Tibial nerve (tissue), 4 donors: ENCODE measurements at places on chromosomes 6 and 20.

DNA sequence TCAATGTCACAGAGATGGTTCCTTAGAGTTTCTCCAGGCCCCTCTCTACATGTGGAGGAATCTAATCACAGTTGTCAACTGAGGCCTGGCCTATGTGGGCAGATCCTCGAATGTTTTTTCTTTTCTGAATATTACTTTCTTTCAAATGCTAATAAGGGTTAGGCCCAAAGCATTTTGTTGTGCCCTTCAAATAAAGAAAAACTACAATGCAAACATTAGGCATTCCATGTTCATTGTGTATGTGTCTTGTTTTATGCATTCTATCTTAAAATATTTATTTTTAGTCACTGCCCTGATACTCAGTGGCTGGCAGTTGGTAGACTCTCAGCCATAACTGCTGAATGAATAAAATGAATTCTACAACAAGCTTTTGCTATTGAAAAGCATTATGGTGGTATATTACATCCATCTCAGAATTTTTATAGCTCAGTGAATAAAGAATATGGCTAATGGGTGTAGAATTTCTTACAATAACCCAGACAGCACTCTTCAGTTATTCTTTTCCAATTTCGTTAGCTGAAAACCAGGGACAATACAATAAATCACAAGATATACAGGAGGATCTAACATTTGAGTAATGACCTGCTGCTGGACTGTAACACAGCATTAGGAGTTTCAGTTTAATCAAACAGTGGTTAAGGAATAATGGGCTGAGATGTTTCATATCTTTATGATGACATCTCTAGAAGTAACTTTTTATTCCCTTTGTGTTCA lies 28.3 kb downstream of the RGS17 start:
- DNase-seq, result no peak

DNA sequence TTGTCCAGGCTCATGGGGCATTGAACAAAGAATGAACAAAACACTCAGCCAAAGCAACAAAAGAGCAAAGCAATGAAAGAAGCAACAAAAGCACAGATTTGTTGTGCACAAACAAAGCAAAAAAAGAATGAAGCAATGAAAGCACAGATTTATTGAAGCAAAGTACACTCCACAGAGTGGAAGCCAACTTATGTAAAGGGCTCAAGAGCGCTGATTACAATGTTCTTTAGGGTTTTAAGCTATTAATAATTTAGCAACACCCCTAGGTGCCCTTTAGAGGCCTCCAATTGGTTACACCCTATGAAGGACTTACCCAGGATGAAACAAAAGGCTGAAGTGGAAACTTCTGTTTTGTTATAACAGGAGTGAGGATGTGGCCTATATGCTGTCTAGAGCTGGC lies 179.2 kb upstream of the PROKR2 start:
- no peak for DNase-seq

- DNase-seq, result no peak
Observed at GRCh38 chr6:64155063-64155462, 519.5 kb downstream of the PHF3 start.

DNA sequence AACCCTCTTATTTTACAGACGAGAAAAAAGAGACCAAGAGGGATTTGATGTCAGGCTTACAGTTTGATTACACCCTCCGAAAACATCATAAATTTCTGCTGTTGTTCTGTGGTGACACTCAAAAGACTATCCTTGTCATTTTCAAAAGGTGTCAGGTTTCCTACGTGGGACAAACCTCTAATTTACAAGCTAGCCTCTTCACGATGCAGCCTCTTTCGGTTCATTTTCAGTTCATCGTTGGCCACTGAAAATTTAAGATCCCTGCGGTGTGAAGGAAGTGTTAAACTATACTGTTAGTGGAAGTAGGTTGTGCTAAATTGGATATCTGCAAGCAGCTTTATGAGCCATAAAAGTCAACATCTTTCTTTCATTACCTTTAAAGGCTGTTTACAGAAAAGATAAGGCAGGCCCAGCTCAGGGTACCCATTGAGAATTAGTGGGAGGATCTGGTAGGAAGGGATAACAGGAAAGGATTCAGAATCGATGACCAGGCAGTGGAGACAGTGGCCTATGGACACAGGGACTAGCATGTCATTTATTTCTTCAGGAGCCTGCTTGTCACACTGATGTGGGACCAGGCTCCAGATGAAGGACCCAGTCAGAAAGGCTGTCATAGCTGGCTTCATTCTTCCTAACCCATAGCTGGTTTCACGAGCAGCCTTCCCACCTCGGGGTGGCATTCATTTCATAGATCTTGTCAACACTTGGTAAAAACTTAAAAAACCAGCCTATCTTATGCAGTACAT lies 329.1 kb upstream of the SOX4 start:
- DNase-seq, result no peak

DNA sequence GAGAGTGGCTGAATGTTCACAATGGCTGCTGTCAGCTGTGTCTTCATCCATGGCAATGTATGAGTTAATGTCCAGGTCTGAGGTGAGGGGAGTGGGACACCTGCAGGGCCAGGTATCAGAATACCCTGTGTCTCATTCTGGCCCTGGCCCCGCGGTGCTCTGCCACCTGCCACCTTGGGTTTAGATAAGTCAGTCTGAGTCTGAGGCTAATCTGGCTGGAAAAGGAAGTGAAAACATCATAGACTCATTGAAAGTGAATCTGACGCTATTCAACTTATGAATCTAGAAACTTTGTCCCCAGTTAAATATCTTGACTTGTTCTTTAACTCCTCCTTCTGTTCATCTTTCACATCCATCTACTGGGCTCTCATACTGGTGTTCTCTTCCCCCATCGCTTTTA lies 267.1 kb upstream of the JAG1 start:
- DNase-seq, result no peak

DNA sequence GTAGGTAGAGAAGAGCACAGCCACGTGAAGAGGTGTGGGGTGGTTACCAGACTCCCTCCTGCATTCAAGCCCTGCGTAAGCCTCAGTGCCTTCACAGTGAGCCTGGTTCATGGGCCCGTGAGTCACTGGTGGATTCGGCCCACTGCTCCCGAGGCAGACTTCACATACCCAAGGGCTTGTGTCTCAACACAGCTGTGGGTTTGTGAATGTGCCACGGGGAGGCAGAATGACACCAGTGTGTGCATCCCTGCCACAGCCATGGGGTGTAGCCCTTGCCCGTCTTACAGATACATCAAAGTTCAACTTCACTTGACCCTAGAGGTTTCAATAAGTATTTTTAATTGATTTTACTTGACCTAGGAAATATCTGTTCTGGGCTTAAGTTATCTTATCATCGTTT lies 108.5 kb downstream of the MAP3K4 start:
- no peak for DNase-seq

DNA sequence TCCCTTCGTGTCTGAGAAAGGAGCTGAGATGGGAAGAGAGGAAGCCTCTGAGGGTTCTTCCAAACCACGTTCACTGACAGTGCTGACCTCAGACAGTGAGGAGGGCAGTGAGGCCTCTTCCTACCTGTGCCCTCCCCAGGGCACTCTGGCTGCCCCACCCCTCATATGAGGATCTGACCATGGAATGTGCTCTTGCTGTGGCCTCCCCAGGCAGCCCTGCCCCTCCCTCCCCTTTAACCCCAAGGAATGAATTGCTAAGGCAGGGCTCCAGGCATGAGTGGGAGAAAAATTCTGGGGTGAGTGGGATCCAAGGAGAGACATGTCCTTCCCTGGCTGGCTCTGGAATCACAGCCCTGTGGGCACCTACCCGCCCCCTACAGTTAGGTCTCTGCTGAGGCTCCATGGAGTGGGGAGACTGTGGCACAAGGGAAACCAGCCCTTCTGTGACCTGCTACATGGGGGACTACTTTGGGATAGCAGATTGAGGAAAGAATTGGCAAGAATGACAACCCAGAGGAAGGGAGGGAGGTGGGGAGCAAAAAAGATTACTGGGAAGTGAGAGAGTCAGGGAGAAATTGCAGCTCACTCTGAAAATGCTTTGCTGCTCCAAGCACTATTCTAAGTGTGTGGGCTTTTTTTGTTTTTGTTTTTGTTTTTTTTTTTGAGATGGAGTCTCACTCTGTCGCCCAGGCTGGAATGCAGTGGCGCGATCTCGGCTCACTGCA lies 29.4 kb downstream of the TNXB start:
- DNase-seq, result no peak

- DNase-seq, result no peak
Observed at GRCh38 chr6:137246791-137247202, 27.6 kb upstream of the IFNGR1 start.

DNA sequence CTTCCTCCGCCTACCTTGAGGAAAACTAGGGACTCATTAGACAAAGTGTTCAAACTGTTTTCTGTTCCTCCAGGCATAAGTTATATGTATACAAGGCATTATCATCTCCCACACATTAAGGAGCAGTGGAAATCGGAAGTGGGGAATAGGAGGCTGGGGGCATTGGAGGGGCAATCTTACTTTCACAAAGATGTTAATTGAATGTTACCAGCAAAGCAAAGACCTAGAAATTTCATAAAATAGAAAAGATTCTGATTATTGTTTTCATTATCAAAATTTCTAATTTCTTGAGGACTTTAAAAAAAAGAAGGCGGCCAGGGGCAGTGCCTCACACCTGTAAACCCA lies 501.7 kb upstream of the JARID2 start:
- DNase-seq, result no peak

- no peak for DNase-seq
Observed at GRCh38 chr20:58891718-58892140, 39.2 kb downstream of the GNAS start.

GRCh38 chr20:13771853-13772453 lies 12.8 kb downstream of the ESF1 start:
- DNase-seq, result no peak

- DNase-seq, result no peak
Observed at GRCh38 chr20:30511322-30512030, 746.0 kb upstream of the DEFB115 start.

- no peak for DNase-seq
Observed at GRCh38 chr6:83546636-83547035, 34.3 kb downstream of the PRSS35 start.

GRCh38 chr20:17026346-17026745 lies 200.5 kb upstream of the PCSK2 start:
- no peak for DNase-seq

- no peak for DNase-seq
Observed at GRCh38 chr6:7996538-7997111, 67.6 kb downstream of the BLOC1S5 start.

DNA sequence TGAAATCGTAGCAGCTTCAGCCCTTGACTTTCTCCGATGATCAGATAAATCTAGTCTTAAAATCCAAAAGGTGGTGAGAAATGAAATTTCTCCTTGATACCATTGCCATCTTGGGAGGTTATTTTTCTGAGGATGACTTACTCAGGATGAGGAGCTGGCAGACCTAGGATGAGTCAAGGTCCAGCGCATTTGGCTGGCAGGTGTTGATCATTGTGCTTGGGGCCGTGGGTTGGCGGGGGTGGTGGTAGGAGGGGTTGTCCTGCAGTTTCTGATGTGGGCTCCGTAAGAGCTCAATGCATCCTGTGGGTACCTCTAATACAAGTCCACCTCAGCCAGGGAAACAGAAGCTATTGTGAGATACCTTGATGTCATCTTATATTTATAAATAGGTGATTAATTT lies 148.3 kb upstream of the SCGN start:
- DNase-seq, result no peak

GRCh38 chr6:106973018-106973835 lies 1.3 kb downstream of the CD24 start:
- DNase-seq, result no peak

DNA sequence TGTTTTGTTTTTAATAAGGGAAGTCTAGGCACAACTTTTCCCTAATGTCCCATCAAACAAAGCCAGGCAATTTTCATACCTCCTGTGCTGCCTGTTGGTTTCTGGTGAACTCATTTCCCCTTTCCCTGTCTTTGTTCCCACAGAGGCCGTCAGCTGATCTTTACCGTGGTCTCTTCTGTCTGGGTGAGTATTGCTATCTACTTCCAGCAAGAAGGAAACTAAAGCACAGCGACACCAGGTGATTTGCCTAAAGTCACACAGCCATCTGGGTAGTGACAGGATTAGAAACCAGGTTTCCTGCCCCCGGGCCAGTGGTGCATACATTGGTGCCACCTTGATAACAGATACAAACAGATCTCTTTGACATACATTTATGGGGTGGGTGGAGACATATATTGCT lies 59.6 kb downstream of the RAB44 start:
- no peak for DNase-seq

GRCh38 chr20:54995011-54995410 lies 519.6 kb downstream of the DOK5 start:
- no peak for DNase-seq

GRCh38 chr6:88144637-88145297 lies 21.4 kb downstream of the CNR1 start:
- no peak for DNase-seq

DNA sequence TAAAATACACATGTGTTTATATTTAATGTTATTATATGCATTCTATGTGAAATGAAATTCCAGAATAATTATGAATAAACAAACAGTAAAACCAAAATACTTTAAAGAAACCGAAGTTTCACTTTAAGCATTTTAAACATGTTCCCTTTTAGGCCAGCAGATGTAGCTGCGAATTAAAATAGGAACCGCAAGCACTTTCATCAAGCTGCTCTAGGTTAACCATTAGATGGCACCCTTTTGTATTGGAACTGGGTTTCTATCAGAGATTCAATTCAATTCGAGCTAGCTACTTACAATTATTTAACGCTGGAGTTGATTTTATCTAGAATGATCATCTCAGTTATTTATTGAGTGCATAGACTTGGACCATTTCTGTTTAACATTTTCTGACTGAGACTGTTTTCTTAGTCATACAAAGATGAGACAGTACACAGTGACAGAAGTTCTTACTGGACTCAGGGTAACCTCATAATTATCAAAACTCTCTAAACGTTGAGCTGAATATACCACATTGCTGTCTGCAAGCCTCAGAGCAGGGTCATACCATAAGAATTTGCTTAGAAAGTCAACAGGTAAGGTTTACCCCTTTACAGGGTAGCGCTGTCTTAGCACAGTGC lies 8.5 kb downstream of the TMEM242 start:
- no peak for DNase-seq

DNA sequence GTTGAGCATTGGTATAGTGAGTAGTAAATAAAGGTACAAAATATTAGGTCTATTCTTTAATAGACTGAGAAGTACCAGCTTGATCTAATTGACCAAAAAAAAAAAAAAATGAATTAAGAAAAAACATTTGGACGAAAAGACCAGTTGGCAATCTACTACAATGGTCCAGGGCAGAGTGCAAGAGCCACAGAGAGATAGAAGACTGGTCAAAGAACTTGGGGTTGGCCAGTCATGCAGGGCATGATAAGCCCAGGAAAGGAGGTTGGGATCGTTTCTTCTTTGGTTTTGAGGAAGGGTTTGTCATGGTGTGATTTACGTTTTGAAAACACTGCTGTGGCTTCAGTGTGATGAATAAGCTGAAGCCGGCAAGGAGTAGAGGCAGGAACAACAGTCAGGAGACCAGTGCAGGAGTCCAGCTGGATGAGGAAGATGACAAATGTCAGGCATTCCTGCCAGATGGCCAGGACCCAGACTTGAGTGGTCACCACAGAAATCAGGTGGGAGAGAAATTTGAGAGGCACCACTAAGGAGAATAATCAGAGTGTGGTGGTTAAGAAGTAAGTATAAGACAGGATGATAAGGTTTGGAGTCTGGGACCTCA lies 14.0 kb downstream of the SMLR1 start:
- DNase-seq, result no peak

- DNase-seq, result no peak
Observed at GRCh38 chr6:85416766-85417165, 33.1 kb upstream of the NT5E start.
